ENCODE measurements at places on chromosomes 1 and 21.
A peak's percentile ranks its signal among the peaks of the same experiment; 100 is the strongest.

DNA sequence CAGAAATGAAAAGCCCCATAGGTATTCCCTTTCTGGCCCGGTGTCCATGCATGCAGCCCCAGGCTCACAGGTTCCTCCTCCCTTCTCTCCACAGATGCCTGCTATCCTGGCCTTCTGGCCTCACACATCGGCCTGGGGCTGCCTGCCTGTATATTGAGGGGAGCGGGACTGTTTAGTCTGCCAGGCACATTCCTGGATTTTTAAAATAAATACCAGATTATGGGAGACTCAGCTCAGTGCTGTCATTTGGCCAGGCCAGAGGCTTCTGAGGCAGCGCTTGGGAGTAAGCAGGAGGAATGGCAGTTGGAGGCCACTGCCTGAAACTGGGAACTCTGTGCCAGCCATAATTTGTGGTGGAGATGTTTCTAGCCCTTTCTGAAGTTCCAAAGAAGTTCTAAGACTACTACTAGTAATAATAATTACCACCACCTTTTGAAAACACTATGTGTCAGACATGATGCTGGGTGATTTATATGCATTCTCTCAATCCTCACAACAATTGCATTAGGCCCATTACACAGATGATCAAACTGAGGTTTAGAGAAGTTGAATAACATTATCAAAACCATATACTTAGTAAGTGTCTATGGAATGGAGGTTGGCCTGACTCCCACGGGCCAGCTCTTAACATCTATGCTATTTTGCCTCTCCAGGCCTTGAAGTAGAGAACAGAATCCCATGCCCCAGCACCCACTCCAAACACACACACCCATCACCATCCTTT is 107.6 kb downstream of the PLXNA2 start:
- DNase-seq, result no peak

DNA sequence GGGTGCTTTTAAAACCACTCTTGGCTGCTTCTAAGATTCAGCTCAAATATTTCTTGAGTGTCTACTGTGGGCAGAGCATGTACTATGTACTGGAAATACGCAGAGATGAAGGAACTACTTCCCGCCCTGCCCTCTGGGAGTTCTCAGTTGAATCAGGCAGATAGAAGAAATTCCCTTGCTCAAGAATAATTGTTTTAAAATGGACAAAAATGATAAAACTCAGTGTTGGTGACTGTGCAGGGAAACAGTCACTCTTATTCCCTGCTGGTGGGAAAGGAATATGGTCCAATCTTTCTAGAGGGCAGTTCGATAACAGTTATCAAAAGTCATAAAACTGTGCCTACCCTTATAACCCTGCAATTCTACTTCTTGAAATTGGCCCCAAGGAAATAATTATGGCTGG is 16.9 kb upstream of the GRHL3 start:
- DNase-seq, result no peak

- DNase-seq, result no peak
These were observed 58.3 kb upstream of the KIF26B start for GRCh38 chr1:245096311-245097066.

- no peak for DNase-seq
These were observed 43.2 kb upstream of the LYPLAL1 start for GRCh38 chr1:219130366-219130935.

DNA sequence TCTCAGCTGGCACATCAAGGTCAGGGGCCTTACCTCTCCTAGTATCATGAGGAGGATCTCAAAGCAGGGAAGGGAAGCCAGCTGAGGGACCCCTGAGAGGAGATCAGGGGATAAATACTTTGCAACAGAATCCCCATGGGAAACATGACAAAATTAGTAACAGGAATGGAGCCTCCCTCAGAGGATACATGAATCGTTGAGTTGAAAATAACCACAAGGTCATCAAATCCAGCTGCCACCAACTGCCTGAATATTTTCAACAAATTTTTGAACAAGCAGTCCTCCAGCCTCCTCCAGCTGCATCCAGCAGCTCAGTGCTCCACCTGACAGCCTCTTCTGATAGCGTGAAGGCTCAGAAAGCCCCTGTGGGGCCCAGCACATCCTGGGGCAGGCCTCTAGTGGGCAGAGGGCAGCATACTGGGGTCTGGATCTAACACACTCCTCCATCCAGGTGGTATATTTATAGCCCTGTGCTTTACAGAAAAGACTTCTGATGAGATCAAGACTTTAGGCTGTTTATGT is 404.3 kb downstream of the NTNG1 start:
- no peak for DNase-seq

- no peak for DNase-seq
These were observed 141.9 kb upstream of the PTBP2 start for GRCh38 chr1:96579636-96580035.

DNA sequence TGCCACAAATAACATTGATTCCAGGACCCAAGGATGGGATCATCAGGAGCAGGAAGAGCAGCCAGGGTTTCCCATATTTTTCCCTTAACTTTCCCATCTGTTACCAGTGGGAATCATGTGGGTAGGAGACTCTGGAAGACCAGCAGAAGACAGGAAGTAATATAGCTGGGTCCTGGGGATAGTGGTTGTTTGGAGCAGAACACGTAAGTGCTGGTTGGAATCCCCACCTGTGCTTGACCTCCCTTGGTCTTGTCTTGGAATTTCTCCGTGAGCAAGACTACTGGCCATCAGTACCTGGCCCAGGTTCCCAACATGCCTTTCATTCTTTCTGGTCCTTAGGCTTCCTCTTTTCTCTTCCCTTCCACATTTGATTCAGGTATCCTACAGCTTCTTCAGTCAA is 20.9 kb upstream of the SLC27A3 start:
- DNase-seq, result no peak

GRCh38 chr1:210123383-210123782 is 109.2 kb upstream of the SERTAD4 start:
- no peak for DNase-seq

GRCh38 chr1:4613606-4614370 is 40.6 kb upstream of the AJAP1 start:
- DNase-seq, result no peak

DNA sequence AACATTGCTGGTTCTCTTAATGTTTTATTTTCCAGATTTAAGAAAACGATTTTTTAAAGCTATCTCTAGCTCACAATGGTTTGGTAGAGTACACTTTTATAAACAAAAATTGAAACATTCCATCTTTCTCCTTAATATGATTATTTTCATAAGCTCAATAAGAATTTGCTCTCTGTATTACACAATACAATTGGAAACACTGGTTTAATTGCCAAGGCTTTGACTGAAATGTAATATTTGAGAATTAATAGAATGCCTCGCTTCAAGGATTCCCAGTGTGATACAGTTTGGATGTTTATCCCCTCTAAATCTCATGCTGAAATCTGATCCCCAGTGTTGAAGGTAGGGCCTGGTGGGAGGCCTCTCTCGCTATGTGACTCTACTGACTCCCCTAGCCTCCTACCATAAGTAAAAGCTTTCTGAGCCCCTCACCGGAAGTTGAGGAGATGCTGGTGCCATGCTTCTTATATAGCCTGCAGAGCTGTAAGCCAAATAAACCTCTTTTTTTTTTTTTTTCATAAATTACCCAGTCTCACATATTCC is 67.4 kb downstream of the DDAH1 start:
- DNase-seq, result no peak

DNA sequence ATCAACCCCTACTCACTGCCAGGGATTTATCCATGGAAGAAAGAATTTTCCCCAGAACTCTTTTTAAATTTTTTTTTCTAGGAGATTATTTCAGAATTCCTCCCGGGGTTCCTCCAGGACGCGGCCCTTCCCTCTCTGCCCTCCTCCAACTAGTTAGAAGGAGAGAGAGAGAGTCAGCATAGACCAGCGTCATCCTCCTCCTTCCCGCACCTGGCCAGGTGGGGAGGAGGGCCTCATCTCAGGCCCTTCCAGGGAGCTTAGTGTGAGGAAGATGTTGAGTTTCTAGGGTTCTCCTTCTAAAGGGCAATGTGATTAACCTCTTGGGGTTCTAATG is 63.6 kb downstream of the CDK18 start:
- DNase-seq, result no peak

GRCh38 chr21:44829507-44830092 is 11.7 kb upstream of the SUMO3 start:
- no peak for DNase-seq

GRCh38 chr1:50603274-50604271 is 180.3 kb upstream of the DMRTA2 start:
- DNase-seq, result no peak

- no peak for DNase-seq
These were observed 69.4 kb downstream of the TCP10L start for GRCh38 chr21:32515874-32516273.

GRCh38 chr1:247337250-247337746 is 5.6 kb upstream of the ZNF496 start:
- DNase-seq, result no peak

DNA sequence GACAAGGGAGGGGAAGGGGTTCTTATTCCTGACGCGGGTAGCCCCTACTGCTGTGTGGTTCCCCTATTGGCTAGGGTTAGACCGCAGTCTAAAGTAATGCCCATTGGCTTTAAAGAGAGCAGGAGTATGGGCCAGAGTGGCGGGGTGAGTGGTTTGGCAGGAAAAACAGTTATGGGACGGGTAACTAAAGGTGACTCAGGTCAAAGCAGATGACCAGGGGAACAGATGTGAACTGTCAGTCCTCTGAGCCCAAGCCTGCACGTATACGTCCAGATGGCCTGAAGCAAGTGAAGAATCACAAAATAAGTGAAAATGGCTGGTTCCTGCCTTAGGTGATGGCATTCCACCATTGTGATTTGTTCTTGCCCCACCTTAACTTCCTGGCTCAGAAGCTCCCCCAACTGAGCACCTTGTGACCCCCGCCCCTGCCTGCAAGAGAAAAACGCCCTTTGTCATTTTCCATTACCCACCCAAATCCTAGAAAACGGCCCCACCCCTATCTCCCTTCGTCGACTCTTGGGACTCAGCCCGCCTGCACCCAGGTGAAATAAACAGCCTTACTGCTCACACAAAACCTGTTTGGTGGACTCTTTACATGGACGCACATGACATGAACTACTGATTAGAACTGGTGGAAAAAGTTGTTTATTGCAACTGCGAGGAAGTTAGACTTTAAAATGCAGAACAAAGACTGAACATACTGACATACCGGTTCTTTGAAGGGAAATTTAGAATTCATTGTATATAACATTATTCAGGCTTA is 758 bp upstream of the ATAD3B start:
- DNase-seq, result no peak

- DNase-seq, result no peak
These were observed 157.9 kb upstream of the CHRM3 start for GRCh38 chr1:239228451-239228850.

DNA sequence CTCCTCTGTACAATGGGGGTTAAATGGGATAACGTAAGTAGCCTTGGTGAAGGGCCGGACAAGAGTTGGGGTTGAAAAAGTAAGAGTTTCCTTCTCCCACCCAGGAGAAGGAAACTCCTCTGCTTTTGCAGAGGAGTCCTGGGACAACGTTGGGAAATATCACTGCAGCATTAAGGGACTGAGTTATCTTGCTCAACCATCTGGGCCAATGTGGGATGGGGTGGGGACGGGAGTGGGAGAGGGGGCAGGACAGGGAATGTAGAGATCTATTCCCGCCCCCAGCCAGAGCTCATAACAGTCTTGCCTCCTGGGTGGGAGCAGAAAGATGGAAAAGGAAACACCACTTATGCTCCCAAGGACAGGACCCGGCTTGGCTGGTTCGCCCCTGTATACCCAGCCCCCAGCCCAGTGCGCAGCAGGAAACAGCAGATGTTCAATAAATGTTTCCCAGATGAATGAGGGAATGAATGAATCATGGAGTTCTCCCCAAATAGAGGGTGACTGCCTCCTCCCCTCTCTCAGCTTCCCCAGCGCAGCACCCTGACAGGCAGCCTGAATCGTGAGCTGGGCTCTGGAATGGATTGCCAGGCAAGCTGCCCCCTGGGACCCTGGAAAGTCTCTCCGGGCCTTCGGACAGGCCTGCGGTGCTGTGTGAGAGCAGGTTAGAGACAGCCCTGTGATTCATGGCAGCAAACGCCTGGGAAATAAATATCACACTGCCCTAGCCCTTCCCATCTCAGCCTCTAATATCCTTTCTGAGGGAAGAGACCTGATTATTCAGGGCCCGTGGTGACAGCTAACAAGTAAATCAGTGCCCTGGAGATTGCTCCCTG is 24.8 kb downstream of the FBXO2 start:
- DNase-seq, result no peak

GRCh38 chr1:16085522-16085921 is 12.1 kb upstream of the FAM131C start:
- DNase-seq, result no peak

- DNase-seq, result no peak
These were observed 147.4 kb downstream of the ZNF281 start for GRCh38 chr1:200262326-200262965.

GRCh38 chr1:154411525-154411924 is 6.4 kb downstream of the IL6R start:
- DNase-seq, result no peak

- peak; percentile 11 for DNase-seq
These were observed 95.6 kb upstream of the KCNK1 start for GRCh38 chr1:233518344-233518743.

DNA sequence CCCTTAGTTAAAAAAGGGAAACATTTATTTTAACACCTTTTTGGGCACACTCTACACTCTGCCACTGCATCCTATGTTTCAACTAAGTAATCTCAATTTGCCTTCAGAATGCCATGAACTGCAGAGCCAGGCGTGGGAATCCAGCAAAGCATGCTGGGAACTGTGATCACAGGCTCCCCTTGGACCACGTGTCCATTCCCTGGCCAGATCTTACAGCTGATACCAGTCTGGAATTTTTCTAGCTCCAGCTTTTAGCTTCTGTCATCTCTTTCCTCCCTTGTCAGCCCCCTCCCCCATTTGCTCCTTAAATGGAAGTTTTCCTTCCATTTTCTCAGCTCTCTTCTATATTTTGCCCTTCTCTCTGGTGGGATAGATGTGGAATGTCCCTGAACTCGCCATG is 29.4 kb downstream of the RCSD1 start:
- no peak for DNase-seq

DNA sequence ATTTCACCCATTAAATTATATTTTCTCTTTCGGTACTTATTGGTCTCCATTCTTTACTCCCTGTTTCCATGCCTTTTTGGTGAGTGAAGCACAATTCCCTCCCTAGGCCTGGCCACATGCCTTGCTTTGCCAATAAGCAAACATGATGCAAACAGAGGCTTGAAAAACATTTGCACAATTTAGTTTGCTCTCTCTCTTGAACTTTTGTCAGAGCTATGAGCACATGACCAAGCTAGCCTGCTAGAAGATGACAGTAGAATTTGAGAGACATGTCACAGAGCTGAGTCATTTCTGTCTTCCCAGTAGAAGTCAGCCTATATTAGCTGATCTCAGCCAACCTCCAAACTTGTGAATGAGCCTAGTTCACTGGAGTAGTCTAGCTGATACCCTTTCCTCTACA is 24.6 kb downstream of the ANGPTL3 start:
- peak; percentile 6 for DNase-seq

DNA sequence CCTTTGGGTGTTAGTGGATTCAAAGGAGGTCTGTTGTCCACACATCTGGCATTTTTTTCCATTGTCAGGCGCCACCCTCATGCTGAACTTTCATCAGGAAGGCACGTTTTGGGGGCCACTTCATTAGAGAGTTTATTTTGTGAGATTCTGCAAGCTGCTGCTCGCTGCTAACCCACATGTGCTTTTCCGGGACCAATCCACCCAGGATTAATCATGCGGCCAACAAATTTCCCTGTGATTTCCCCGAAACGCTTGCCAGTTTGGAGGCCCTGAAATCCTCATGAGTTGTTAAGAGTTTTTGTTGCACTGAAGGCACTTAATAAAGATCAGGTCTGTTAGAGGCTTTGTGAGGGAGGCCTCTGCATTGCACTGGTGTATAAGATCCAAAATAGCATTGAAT is 2.4 kb downstream of the PDPN start:
- DNase-seq, result no peak

GRCh38 chr21:34504595-34504994 is 7.4 kb downstream of the KCNE1 start:
- DNase-seq, result no peak

All from NCI-H2081 (cell line).